ENCODE measurements at places on chromosomes 5 and 9.

- DNase-seq = no peak
Observed at GRCh38 chr5:130652176-130652575, 512.9 kb downstream of the HINT1 start.

GRCh38 chr5:96079075-96079474, 117.4 kb upstream of the ELL2 start:
- no peak for DNase-seq

DNA sequence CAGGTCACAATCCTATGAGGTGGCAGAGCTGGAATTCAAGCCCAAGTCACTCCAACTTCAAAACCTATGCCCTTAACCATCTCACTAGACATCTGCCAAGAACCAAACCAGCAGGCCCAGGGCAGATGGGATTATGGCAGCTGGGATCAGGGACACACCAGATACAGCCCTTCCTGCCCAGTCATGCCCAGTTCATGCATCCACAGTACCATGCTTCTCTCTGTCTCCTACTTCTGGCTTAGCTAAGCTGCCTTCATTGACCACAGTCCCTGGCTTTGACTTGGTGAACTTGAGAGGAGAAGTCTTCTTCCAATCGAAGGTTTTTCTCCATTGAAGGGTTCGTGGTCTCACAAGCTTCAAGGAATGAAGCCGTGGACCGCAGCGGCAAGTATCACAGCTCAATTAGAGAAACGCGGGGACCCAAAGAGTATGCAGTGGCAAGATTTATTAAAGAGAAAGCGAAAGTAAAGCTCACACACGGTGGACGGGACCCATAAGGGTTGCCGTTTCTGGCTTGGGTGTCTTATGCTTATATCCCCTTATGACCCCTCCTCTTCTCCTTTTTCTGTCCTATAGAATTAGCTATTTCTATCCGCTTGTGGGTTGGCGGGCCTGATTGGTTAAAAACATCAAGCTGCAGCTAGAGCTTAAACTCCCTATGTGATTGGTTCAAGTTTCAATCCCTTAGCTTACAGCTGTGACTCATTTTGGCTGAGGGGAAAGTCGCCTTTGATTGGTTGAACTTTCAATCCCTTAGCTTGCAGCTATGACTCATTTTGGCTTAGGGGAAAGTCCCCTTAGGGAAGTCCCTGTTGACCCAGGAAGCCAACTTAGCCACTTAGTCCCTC, 101.2 kb downstream of the TRIM36 start:
- DNase-seq = no peak

DNA sequence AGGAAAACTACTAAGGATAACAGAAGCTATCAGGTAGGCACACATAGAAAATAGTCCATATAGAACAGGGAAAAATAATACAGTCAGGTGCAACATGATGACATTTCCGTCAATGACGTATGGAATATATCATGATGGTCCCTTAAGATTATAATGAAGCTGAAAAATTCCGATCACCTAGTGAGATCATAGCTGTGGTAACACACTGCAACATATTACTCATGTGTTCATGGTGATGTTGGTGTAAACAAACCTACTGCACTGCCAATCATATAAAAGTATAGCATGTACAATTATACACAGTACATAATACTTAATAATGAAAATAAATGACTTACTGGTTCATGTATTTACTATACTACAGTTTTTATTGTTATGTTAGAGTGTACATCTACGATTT, 60.0 kb downstream of the MEGF9 start:
- no peak for DNase-seq

- DNase-seq = no peak
Observed at GRCh38 chr5:68445257-68446069, 229.9 kb downstream of the PIK3R1 start.

GRCh38 chr9:68751556-68751955, 46.5 kb downstream of the PIP5K1B start:
- no peak for DNase-seq

- no peak for DNase-seq
Observed at GRCh38 chr9:98218562-98219363, 26.3 kb upstream of the CORO2A start.

- no peak for DNase-seq
Observed at GRCh38 chr5:43658509-43658908, 55.5 kb downstream of the NNT start.

DNA sequence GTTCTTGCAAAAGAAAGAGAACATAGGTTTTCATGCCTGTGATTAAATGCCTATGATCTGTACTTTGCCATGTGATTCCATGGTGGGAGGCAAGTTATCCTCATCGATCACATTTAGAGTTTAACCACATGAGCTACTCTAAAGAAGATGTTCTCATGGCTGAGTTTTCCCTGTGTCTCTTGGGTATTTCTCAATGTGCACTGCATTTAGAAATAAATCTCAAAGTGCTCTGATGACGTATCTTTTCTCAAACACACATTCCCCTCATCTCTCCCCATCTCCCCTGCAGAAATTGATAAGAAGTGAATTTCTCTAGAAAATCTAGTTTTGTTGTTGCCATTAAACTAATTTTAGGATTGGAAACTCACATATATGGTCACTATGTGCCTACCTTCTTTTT, 282.2 kb downstream of the SEMA5A start:
- DNase-seq = no peak

GRCh38 chr5:141650851-141651727, at the start of gene FCHSD1:
TSS of gene FCHSD1 (minus strand) at chr5:141651418. CDS start at chr5:141651368, 50 bp downstream.
- DNase-seq = peak; percentile 68

DNA sequence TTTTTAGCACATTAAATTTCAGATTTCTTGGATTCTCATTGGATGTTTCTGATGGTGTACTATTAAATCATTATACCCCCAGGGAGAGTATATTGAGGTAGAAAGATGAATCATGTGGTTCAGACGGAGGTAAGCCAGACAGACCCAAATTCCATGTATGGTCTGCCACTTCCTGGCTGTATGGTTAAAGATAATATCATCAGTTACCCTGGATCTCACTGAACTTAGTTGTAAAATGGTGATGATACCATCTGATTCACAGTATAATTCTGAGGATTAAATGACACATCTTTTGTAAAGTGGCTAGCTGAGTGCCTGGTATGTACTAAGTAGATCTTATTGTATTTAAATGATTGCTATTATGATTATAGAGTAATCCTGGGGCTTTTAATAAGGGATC, 9.3 kb downstream of the SLC27A6 start:
- no peak for DNase-seq

- no peak for DNase-seq
Observed at GRCh38 chr5:61371474-61371873, 39.4 kb downstream of the ZSWIM6 start.

- no peak for DNase-seq
Observed at GRCh38 chr5:176334031-176334770, 27.4 kb downstream of the KIAA1191 start.

DNA sequence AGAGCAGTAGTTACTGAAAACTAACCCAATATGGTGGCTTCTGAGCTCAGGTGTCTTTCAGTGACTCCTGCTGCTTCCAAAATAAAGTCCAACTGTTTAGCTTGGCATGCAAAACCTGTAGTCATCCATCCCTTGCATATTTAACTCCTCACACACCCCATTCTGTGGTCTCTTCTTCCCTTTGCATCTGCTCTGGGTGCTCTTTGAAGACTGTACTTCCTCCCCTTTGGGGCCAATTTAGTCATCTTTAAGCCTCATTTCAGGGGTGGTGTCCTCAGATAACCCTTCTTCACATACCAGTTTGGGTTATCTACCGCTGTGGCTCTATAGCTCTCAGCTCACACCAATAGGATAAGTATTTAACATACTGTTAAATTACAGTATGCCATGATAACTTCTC, 209.9 kb upstream of the DMRT1 start:
- DNase-seq = no peak

DNA sequence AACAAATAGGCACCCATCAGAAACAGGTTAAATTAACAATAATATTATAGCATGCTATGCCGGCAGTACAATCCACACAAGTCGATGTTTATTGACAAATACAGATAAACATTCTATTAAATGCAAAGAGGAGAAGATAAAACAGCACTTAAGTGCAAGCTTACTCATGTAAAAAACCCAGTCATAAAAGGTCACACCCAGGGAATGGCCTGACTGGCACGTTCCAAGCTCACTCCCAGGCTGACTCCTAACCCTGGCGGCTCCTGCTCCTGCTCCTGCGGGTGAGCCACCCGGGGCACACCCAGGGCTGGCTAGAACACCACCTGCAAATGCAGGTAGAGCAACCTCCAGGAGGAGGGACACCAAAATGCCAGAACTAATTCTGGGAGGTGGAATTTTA, 66.9 kb downstream of the SEMA4D start:
- DNase-seq = no peak

DNA sequence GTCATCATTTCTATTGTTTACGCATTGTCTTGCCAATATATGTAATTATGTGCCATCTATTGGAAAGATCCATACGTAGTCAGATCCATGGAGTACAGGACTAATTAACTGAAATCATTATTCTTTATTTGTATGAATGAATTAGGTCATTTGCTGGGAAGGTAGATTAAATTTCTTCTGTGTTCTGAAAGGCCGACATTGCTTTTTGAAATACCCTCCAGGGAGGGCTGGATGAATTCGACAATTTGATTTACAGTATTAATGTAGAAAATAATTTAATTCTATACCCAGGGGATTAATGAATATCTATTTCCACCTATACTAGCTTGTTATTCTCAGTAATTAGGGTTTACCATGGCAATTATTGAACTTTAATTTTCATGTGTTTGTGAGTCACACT, 117.6 kb downstream of the CHSY3 start:
- DNase-seq = no peak

- no peak for DNase-seq
Observed at GRCh38 chr5:95178046-95178651, 106.7 kb downstream of the MCTP1 start.

- DNase-seq = no peak
Observed at GRCh38 chr5:18395126-18396110, 761.2 kb downstream of the TAF11L14 start.

- no peak for DNase-seq
Observed at GRCh38 chr9:113656771-113657670, 193.5 kb downstream of the RGS3 start.

- DNase-seq = peak; percentile 37
Observed at GRCh38 chr9:79572608-79573411, 1.0 kb downstream of the TLE4 start.

DNA sequence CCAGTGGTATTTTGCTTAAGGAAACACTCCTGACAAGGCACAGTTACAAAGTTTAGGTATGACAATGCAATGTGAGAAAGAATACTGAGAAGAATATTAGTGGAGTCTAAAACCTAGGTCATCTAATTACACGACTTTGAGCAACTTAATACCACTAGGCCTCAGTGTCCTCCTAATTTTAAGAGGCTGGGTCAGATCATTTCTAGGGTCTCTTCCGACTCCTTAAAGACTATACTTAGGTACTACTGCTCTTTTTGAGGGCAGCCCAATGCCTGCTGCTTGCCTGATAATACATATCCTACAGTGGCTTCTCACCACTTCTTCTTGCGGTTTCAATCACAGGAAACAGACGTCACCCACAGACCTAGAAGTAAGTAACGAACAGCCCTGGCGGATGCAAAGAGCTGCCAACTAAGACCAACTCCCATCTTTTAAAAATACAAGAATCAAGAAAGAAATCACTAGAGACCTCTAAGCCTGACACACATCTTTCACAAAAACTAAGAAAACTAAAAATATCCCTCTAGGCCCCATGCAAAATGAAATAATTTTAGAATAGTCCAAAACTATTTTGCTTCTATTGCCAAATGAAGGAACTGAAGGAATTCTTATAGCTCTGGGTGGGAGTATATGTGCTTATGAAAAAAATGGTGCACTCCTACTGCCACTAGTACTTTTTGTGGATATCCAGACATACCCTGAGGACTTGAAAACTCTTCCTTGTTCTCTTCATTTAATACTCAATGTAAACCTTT, 13.1 kb downstream of the DIAPH1 start:
- peak; percentile 23 for DNase-seq

DNA sequence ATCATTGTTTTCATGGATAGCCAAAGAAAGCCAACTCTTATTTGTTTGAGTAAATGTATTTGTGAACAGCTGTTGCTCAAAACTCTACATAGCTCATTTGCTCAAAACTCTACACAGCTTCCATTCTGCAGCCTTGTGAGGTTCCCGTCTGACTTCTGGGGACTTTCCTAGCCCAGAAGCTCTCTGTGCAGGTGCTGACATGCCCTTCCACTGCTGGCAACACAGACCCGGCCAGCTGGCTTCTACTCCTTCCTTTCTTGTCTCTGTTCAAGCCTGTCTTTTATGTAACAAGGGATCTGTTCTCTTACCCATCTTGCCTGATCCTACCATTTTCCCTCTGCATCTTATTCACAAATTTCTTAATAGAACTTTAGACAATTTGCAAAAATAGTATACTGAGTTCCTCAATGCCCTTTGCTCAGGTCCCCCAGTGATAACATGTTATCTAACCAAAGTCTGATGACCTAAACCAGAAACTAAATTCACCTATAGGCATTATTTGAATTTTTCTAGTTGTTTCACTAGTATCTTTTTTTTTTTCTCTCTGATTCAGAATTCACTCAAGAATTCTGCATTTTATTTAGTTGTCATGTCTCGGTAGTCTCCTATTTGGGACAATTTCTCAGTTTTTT, 556.5 kb upstream of the SEMA6A start:
- no peak for DNase-seq

- no peak for DNase-seq
Observed at GRCh38 chr5:59420596-59420995, 472.9 kb downstream of the PDE4D start.

- DNase-seq = no peak
Observed at GRCh38 chr5:103741984-103742383, 179.4 kb upstream of the NUDT12 start.

DNA sequence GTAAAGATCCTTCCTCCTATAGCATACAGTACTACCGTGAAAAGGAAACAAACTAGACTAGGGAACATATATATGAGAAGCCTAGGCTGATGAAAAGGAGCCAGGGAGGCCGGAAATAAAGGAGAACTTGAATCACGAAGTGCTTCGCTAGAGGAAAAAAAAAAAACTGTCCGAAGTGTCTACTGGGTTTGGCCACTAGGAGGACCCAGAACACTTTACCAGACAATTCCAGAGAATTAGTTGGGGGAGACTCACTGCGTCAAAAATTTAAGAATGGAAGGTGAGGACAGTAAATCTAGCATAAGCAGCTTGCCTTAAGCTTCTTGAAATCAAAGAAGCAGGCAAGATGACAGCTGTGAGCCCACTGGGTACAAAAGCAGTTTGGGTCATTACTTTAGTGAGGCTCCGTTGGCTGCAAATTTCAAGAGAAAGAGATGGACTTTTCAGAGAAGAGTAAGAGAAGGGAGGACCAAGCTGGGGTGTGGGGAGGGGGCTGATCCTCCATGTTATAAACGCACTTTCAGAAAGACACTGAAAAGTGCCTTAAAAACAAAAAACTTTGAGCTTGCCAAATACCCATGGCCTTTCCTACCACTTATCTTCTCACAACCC, 47.4 kb downstream of the P4HA2 start:
- no peak for DNase-seq

- DNase-seq = no peak
Observed at GRCh38 chr9:79630521-79631403, 59.0 kb downstream of the TLE4 start.

DNA sequence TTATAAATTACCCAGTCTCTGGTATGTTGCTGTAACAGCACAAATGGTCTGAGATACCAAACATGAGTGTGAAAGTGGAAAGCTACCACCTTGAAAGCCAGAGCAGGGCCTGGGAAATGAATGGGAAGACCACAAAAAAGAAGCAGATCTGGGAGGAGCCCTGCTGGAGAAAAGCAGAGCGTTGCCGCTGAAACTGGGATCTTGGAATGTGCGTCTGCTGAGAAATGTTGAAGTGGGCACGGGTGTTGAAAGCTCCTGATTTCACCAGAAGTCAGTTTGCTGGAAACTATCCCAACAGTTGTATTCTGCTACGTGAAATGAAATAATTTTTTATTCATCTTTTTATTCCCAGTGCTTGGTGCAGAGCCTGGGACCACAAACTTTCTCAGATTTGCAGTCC, 40.0 kb downstream of the NUDT12 start:
- no peak for DNase-seq
